GM23338 (cell line): ENCODE measurements at places on chromosomes 1 and 21. TPM values are rescaled to one million over a fixed set of nuclear protein-coding genes. Genes with fewer than 3 reads are reported as not detected.

Gene KPRP
- not detected in 2 replicates for polyA plus RNA-seq

Gene TAF5L
- polyA plus RNA-seq: 4.5 and 5.6 TPM in 2 replicates

Gene MRAP
- polyA plus RNA-seq: 0.78 and 2.2 TPM in 2 replicates

Gene VWA5B1
- 0.16 TPM in 2 replicates for polyA plus RNA-seq

Gene NTNG1
- 7.2 and 7.8 TPM in 2 replicates for polyA plus RNA-seq

Gene G0S2
- polyA plus RNA-seq: 6.0 and 8.2 TPM in 2 replicates
